ENCODE measurements at places on chromosomes 3 and 15.

- DNase-seq, result no peak
Observed at GRCh38 chr3:99242271-99242670, 340.8 kb upstream of the DCBLD2 start.

GRCh38 chr3:38986901-38987300 lies 64.8 kb downstream of the SCN11A start:
- DNase-seq, result no peak

DNA sequence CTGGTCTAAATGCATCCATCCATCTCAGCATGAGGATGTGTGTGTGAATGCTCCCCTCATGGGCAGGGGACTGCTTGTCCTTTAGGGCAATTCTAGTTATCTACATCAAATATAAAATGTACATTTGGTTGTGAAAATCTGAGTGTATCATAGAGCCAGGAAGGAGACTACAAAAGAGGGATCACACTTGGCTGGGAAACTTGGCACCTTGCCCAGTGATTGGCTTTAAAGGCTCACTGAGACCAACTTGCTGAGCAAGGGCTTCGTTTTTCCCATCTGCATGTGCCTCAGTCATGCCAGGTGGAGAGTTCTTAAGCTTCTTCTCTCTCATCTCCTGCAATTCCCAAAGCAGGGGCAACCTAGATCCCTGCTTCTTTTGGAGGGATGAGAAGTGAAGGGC lies 5.2 kb downstream of the CAPN3 start:
- peak; percentile 15 for DNase-seq

GRCh38 chr3:69290006-69290405 lies 95.9 kb downstream of the FRMD4B start:
- no peak for DNase-seq

GRCh38 chr15:53586799-53587198 lies 172.7 kb downstream of the WDR72 start:
- no peak for DNase-seq

GRCh38 chr15:81060470-81060869 lies 59.7 kb downstream of the TLNRD1 start:
- DNase-seq, result no peak

DNA sequence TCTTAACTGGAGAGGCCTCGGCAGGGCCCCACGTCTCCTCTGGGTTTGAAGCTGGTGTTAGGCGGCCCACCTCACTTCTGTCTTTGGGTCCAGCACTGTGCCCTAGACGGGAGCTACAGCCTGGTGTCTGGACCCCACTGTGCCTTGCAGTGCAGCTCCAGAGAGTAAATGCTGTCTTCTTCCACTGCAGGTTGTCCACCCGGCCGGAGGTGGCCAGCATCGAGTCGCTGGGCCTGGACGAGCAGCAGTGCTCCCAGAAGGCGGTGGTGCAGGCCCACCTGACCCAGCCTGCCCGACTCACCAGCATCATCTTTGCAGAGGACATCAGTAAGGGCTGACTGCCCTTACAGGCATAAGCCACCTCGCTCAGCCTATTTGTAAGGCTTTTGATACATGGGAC lies 53.1 kb upstream of the TAMM41 start:
- DNase-seq, result no peak

DNA sequence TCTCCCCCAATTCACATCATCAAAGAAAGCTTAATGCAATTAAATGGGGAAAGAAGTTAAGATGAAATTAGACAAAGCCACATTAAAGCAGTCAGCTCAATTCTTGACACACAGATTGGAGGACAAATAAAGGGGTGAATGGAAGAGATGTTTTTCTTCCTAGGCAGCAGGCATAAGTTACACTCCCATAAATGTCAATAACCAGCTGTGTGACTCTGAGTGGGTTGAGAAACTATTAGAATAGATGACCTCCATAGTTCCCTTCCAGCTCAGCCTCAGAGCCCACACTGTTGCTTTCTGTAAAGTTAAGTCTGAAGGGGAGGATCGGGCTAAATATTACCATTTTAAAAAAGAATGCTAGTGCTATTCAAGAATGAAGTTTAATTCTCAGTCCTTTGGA lies 71.0 kb downstream of the THBS1 start:
- no peak for DNase-seq

- DNase-seq, result no peak
Observed at GRCh38 chr3:165040186-165040585, 38.1 kb downstream of the SI start.

DNA sequence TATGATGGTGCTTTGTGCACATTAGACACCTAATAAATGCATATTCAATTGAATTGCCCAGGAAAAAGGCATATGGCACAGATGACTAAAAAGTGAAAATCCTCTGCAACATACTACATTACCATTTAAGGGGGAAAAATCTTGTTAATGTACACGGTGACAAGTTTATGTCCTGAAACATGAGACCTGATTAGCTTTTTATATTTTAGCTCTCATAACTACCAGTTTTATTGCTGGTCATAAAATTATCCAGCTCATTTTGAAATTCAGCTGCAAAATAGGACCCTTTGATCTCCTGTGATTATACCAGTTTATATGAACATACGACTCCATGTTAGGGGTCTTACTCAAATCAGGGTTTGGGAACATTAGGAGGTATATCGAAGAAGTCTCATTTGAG lies 684.6 kb upstream of the CCDC54 start:
- no peak for DNase-seq

- no peak for DNase-seq
Observed at GRCh38 chr3:171784387-171784786, 25.9 kb downstream of the PLD1 start.

GRCh38 chr3:111688190-111688800 lies 93.1 kb upstream of the ZBED2 start:
- DNase-seq, result no peak

DNA sequence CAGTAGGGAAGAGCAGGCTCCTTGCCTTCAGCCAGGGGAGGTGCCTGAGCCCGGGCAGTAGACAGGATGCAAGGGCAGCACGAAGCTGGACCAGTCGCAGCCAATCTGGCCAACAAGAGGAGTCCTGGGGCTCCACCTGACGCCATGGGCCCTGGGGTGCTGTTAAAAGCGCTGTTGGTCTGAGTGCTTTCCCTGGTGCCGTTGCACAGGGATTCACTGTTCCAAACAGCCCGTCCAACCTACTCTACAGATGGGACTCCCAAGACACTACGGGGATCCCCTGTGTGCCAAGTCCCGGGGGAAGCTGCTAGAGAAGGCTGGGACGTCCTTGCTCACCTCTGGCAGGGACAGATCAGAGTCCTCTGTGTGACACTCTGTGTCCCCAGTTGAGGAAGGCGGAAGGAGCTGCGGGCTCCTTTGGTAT lies 632 bp downstream of the CTSH start:
- DNase-seq, result no peak

GRCh38 chr15:75232252-75232813 lies 25.8 kb upstream of the GOLGA6C start:
- no peak for DNase-seq

GRCh38 chr3:195701042-195701915 lies 19.5 kb upstream of the MUC20 start:
- no peak for DNase-seq

DNA sequence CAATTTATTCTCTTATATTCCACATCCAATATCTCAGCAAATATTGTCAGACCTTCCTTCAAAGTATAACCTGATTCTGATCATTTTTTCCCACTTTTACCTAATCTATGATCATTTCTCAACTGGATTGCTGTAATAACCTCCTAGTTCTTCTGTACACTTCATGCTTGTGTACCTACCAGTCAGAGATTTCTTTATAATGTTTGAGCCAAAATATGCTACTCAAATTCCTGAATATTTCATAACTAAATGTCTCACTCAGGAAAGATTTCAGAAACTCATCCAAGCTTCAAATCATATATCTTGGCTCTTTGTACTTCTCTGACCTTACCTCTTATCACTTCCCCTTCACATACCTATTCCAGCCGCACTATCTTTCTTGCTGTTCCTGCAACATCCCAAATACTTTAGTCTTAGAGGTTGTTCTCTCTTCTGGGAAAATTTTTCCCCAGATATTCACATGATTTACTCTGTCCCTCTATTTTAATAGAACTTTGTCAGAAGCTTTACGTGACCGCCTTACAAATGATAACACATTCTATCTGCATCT lies 20.0 kb downstream of the BCHE start:
- DNase-seq, result no peak

DNA sequence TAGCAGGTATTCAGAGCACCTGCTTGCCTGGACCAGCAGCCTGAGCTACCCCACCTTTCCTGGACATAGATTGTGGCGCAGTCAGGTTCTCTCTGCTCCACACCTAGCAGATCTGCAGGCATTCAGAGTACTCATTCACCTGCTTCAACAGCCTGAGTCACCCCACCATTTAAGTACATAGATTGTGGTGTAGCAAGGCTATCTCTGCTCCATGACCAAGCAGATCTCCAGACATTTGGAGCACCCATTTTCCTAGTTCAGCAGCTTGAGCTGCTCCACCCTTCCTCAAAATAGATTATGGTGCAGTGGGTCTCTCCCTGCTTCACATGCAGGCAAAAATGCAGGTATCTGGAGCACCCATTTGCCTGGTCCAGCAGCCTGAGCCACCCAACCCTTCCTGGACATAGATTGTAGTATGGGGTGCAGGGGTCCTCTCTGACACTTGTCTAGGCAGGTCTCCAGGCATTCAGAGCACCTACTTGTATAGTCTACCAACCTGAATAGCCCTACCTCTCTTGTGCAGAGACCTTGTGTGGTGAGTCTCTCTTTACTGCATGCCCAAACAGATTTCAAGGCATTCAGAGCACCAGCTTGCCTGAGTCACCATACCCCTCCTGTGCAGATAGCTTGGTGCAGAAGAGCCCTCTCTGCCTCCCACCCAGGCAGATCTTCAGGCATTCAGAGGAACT lies 466.0 kb upstream of the THBS1 start:
- DNase-seq, result no peak

- DNase-seq, result no peak
Observed at GRCh38 chr3:51929420-51930003, 12.2 kb downstream of the RRP9 start.

GRCh38 chr3:101542957-101543356 lies 18.7 kb upstream of the TRMT10C start:
- DNase-seq, result no peak

GRCh38 chr3:187327845-187328244 lies 36.3 kb upstream of the MASP1 start:
- no peak for DNase-seq

- DNase-seq, result no peak
Observed at GRCh38 chr3:164351131-164351530, 727.2 kb downstream of the SI start.

GRCh38 chr15:101386006-101386405 lies 91.0 kb upstream of the SNRPA1 start:
- no peak for DNase-seq

- no peak for DNase-seq
Observed at GRCh38 chr15:73017987-73018386, 34.3 kb upstream of the NEO1 start.

DNA sequence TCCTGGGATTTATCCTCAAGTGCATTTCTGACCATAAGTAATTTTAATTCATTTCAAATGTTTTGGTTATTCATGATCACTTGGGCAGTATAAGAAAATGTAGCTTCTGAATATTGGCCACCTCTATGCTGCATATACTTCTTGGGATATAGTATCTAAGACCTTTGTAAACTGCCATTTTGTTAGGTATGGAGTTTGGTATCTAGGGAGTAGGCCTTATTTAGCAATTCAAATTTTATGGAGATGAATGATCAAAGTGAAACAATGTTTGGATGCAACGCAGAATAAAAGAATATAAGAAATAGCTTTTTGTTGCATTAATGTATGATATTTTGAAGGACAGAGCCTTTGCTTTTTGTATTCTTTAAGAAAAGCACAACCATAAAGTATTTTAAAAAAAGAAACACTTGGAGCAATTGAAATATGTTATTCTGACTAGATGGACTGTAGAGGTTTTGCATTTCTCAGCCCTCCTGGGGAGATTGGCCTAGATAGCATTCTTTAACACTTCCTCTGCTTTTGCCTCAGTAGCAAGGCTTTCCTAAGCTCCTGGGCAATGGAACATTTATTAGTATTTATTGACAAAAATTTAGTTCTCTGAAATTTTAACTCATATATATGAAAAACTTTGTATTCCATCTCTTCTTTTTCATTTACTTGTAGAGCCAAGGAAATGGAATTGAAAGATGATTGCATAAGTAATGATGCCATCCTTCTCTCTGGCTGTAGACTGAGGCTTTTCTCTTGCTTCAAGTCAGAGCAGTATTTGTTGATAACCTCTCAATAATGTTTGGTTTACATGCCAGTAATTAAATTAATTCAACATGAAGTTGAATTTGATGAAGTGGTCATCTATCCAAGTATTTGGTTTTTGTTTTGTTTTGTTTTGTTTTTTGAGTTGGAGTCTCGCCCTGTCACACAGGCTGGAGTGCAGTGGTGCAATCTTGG lies 61.8 kb upstream of the UTS2B start:
- DNase-seq, result no peak

DNA sequence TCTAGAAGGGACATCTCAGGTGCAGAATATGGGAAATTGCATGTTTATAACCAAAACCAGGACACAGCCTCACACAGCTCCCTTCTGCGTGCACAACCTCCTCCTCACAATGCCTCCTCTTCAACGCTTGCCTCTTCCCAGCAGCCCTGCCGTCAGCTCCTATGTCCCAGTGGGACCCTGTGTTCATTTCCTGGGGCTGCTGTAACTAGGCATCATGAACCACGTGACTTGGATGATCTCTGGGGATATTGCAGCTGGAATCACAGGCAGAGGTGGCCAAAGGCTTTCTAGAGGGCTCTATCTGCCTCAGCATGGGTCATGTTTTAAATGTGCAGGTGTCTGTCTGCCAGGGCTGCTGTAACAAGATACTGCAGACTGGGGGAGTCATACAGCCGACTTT lies 375.3 kb downstream of the OCA2 start:
- DNase-seq, result no peak

DNA sequence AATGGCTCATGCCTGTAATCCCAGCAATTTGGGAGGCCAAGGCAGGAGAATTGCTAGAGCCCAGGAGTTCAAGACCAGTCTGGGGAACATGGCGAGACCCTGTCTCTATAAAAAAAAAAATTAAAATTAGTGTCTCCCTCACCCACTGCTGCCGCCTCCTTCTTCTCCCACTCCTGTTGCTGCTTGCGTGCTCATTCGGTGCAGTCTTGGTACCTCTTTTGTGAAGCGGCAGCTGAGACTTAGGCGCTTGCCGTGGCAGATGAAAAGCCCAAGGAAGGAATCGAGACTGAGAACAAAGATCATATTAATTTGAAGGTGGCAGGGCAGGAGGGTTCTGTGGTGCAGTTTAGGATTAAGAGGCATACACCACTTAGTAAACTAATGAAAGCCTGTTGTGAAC lies 20.0 kb downstream of the GLB1 start:
- DNase-seq, result no peak

DNA sequence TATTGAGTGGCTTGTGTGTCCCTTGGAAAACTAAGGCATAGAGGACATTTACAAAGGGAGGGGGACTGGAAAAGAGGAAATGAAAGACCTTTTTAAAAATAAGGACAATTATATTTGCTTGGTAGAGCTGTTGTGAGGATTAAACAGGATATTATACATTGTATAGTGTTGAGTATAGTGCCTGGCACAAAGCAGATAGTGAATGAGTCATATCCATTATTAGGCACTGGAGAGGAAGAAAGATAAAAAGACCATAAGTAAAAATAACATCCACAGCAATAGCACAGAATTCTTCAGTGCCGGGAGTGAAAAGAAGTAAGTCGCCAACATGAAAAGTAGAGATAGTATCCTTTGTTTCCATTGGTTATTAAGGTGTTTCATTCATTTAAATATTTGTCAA lies 623.3 kb downstream of the PDCD6IP start:
- no peak for DNase-seq

- peak; percentile 97 for DNase-seq
Observed at GRCh38 chr3:50235716-50236483, at the start of gene GNAI2. GNAI2 (plus strand) TSS chr3:50236204; CDS start chr3:50236336, 132 bp downstream.
